Renal cortex interstitium (tissue), 15 donors: ENCODE measurements at places on chromosomes 5 and 9. TPM values are rescaled to one million over a fixed set of nuclear protein-coding genes. Genes with fewer than 3 reads are reported as not detected.
A peak's percentile ranks its signal among the peaks of the same experiment; 100 is the strongest.

- DNase-seq: no peak
Observed at GRCh38 chr5:134891473-134891872, 13.5 kb upstream of the PCBD2 start.

DNA sequence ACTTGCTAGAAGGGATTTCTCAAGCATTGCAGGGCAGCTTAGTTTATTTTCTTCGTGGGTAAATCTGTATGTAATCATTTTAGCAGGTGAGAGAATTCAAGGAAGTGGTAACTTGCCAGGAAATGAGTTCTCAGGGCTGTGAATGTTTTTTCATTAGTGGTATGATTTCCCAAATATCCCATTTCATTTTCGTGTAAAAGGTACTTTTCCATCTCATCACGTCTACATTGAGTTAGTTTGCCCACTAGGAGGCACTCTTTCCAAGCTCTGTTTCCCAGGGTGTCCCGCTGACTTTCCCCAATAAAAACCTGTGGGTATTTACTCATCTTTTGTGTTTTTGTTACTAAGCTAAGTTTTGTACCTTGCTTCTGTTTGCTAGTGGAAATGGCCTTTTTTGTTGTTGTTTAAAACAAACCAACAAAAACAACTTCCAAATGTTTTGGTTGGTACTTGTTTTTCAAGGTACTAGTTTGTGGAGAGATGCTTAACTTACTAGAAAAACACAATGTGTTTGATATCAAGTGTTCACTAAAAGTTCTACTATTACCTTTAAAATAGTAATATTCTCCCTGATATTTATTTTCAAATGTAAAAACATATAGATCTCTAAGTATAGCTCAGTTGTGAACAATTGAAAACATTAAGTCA is 373.6 kb downstream of the ADGRV1 start:
- DNase-seq: peak; percentile 59

DNA sequence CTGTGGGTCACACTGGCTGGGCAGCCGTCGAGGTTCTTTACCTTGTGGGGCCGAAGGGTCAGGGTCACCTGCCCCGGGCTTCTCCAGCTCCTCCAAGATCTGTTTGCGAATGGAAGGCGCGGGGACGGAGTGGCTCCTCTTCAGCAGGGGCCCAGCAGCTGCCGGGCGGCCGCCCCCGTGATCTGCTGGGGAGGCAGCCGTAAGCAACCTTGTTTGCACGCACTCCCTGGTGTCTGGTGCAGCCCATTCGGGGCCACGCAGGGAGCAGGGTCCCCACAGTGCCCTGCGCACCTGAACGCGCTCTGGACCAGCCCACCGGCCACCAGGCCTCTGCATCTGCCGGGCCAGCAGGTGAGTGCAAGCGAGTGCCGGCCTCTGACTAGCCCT is 34.9 kb downstream of the PNPLA7 start:
- DNase-seq: no peak

- DNase-seq: no peak
Observed at GRCh38 chr5:10272053-10272874, 22.2 kb downstream of the CCT5 start.

GRCh38 chr5:150118561-150119229 is 32.3 kb upstream of the CSF1R start:
- no peak for DNase-seq

DNA sequence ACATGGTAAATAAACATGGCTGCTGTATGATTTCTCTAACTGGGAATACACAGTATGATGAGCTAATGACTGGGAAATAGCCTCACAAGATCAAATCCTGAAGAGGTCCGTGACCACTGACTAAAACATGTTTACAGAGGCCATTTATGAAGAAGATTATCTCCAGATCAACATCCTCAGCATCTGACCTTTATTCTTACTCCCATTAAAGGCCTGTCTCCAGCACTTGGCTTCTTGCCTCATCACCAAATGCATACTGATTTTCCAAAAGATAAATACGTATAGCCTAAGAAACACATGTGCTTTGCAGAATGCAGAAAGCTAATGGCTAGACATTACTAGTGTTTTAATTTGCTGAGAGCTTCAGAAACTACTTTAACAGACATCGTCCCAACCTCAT is 108.0 kb upstream of the TSLP start:
- DNase-seq: no peak

- peak; percentile 18 for DNase-seq
Observed at GRCh38 chr9:106861640-106862109, 1.3 kb upstream of the ZNF462 start.

GRCh38 chr5:168186289-168187074 is 105.0 kb upstream of the WWC1 start:
- no peak for DNase-seq

- DNase-seq: no peak
Observed at GRCh38 chr5:151569132-151570046, 21.7 kb downstream of the FAT2 start.

DNA sequence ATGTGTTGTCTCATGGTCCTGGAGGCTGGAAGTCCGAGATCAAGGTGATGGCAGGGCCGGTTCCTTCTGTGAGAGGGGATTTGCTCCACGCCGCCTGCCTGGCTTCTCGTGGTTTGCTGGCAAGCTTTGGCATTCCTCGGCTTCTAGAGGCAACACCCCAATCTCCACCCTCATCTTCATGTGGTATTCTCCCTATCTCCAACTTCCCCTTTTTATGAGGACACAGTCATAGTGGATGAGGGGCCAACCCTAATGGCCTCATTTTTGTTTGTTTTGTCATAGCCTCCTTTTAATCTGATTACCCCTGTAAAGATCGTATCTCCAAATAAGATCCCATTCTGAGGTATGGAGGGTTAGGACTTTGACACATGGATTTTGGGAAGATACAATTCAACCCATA is 41.7 kb upstream of the CLK4 start:
- no peak for DNase-seq

GRCh38 chr5:93978222-93978621 is 236.8 kb upstream of the POU5F2 start:
- no peak for DNase-seq

DNA sequence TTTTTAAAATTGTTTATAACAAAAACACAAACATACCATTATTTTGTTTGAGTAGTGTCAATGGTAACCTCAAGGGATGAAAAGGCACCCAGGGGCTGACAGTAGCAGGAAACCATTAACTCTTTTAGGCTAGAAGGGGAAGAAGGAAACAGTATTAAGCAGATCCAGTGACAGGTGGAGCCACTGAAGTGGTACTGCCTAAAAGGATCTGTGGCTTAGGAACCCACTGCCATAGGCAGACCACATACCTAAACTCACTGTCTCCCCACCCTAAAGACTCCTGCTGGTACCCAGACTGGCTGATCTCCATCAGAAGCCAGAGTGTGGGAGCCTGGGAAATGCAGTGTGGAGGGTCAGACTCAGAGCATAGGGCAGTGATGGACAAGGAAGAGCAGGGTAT is 13.5 kb downstream of the RLN1 start:
- DNase-seq: no peak

DNA sequence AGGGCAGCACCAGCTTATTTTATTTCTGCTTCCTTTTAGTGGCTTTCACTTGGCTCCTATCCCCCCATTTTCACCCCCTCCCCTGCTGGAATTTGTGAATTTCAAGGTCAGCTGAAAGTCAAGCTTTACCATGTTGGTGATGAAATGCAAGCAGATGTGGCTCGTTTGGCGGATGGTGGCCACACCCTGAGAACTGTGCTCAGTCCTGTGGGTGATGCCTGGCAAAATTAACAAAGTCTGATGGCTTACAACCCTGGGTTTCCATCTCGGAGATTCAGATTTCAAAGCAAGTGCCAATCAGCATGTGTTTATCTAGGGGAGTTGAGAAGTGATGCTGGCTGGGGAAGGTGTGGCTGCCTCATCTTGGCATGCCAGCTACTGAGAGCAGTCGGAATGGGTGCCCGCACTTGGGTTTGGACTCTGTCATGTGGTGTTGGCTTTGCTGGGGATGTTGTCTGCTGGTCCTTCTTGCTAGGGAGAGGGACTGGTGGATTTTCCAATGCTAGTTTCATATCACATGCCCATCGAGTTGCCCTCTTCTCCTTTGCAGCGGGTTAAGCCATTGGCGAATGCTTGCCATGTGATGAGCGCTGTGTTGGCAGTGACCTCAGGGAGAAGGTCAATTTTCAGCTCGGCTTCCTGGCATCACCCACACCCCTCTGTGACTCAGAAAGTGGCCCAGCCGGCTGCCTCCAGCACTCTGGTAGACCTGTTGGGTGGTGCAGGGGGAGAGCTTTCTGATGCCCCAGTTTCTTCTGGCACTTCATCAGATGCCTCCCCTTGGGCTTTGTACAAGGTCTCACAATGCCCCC is 77.0 kb upstream of the PITX1 start:
- DNase-seq: no peak

DNA sequence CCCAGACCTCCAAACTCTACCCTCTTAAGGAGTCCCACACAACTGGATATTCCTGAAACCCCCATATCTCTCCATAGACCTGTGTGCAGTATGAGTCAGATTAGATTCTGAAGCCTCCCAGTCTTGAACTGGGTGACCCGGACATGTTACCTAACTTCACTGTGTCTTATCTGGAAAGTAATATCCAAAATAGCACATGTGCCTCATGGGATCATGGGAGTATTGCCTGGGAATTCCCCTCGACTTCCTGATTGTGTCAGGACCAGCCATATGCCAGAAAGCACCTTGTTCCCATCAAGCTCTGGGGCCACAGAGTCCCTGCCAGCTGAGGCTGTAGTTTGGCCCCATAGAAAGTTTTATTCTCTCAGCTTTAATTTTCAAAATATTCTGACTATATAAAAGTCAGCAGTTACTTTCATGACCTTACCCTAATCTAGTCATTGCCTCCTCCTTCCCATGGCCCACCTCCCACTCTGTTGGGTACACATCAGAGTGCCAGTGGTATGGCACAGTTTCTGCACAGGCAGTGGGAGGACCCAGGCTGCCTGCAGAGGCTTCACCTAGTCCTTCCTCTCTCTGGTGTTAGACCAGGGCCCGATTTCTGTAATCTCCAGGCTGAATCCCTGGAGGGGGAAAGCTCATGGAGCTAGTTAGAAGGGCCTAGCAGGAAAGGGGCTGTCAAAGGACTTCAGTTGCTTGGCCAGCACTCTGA is 19.5 kb upstream of the B4GALT1 start:
- no peak for DNase-seq

Gene HTR4
- polyA plus RNA-seq: 0.07 TPM

Gene FST
- 30.2 TPM for polyA plus RNA-seq
